ENCODE measurements at places on chromosomes 13 and 19.

DNA sequence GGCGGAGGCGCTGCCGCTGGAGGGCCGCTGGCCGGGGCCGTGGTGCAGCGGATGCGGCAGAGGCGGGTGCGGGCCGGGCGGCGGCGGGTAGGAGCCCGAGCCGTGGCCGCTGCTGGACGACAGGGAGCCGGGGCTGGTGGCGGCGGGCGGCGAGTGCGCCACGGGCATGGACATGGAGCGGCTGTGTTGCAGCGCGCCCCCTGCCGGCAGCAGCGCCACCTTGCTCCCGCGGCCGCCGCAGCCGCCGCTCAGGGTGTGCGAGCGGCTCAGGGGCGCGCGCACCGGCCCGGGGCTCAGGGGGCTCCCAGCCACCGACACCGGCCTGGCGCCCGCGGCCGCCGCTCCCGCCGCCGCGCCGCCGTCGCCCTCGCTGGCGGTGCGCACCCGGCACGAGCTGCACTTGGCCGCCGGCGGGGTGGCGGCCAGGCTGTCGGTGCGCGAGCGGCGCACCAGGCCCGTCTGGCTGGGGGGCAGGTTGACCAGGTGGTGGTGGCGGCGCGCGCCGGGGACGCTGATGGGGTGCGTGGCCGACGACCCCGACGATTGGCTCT, 1.7 kb downstream of the IRS2 start:
- peak; percentile 86 for DNase-seq

- DNase-seq: no peak
Measured at GRCh38 chr13:101514695-101515275, 62.3 kb downstream of the ITGBL1 start.

- DNase-seq: no peak
Measured at GRCh38 chr19:35608251-35608650, 4.3 kb upstream of the HAUS5 start.

GRCh38 chr13:43831088-43831487, 44.3 kb upstream of the ENOX1 start:
- no peak for DNase-seq

DNA sequence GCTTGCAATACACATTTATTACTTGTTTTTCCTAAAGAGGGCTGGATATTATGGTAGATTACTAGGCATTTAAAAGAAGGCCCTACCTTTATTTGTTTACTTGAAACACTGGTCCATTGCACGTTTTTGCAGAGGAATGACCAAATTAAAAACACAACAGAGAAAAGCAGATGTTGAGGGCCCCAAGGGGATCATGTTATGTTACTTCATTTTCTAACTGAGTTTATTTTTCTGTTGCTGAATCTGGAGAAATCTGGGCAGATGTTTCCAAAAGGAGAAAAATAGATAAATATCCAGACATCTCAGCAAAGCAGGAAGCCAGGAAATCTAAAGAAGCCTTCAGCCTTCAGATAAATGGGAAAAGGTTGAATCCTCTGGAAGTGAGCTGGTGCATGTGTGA, 353.0 kb downstream of the NDFIP2 start:
- no peak for DNase-seq

DNA sequence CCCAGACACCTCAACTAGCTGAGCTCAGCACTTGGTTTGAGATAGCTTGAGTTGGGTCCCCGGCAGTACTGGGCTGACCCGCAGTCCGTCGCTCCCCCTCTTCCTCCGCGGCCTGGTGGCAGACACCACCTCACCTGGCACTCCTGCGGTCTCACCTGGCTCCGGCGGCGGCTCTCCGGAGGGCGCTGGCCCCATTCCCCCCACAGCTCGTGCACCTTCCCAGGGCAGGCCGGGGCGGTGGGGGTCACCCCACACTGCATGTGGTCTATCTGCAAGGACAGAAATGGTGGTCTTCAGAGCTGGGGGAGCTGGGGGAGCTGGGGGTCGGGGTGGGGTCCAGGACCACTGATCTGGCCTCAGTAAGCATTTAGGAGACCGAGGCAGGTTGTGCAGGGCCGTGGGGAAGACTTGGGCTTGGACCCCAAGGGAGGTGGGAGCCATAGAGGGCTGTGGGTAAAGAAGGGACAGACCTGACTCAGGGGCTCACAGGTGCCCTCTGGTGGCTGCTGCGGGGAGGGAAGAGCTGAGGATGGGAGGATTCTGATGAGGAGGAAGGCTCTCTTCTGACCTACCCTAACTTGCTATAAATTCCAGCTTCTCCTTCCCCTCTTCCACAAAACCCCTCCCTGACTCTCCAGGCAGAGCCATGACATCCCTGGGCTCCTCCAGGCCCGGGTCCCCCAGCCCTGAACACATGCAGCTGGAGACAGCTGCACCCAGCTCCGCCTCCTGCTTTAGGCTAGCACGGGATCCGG, 6.7 kb upstream of the PLIN4 start:
- peak; percentile 82 for DNase-seq

GRCh38 chr13:112962396-112962795, 6.6 kb upstream of the MCF2L start:
- DNase-seq: no peak

DNA sequence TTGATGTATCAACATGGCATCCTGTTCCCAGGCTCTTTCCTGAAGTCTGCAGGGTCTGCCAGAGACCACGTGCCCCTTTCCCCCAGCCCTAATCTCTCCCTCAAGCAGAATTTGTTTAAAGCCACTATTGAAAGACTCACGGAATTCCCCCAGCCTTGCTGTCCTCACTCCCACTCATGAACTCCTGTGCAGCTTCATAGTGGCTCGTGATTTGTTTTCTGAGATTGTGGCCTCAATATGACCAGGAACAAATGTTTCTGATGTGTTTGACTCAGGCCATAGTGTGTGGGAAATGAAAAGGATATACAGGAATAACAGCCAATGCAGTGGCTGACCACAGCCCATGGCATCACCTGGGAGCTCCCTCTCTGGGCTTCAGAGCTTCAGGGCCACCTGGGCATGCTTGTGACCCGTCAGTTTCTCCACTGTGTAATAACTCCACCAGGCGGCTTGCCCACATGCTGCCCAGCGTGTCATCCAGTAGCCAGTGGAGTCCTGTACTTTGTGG, 8.1 kb upstream of the SERPINE3 start:
- DNase-seq: no peak

DNA sequence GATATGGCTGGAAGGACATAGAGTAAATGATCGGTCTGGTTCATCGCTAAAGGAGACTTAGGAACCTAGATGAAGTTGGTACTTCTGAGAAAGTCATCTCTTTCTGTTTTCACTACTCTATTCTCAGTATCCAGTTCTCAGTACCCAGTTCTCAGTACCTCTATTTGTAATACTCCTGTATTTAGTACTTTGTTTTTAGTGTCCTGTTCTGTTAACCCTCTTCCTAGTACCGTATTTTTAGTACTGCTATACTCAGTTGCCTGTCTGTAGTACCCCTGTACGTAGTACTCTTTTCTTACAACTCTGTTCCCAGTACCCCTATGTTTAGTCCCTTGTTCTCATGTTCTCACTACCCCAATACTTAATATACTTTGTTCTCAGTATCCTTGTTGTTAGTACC, 1.2 kb downstream of the RFXAP start:
- DNase-seq: no peak

- DNase-seq: no peak
Measured at GRCh38 chr13:36323951-36324566, 22.1 kb downstream of the SPART start.

DNA sequence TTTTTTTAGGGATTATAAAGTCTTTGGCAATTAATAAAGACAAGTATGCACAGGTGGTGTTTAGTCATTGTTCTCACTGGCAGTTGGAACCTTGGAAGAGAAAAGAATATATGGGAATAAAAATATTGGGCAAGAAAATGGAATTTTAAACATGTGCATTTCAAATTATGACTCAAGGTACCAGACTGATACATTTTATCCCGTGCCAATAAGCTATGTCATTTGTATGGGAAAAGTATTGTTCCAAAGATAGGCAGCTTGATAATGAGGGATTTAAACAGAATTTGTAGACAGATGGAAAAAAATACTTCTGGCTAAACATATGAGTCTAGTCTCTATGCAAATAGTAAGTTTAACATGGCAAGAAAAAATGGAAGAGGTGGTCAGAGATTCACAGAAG, 169.5 kb upstream of the UFM1 start:
- DNase-seq: no peak

- DNase-seq: no peak
Measured at GRCh38 chr13:23320926-23321534, 112.5 kb downstream of the SACS start.

GRCh38 chr19:53365899-53366493, 491 bp downstream of the ZNF525 start:
- no peak for DNase-seq

GRCh38 chr19:34490141-34490766, 8.7 kb downstream of the WTIP start:
- DNase-seq: no peak

- no peak for DNase-seq
Measured at GRCh38 chr19:3800996-3801395, 14.8 kb upstream of the MATK start.

- no peak for DNase-seq
Measured at GRCh38 chr19:558770-559439, 13.5 kb upstream of the BSG start.

DNA sequence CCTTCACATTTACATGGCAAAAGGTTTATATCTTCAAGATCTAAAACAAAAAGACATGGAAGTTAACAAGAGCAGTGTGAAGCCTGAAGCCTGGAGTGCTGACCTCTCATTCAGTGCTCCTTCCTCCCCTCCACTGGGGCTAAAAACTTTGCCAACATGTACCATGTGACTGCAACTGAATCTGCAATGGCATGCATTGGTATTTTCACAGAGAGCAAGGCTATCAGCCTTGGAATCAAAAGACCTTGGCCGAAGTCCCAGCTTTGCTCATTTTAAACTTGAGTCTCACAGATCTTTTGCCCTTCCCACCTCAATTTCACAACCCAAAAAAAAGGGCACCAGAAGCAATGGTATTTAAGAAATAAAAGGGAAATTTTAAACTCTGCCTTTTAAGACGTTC, 325.1 kb downstream of the DCT start:
- DNase-seq: no peak

- peak; percentile 66 for DNase-seq
Measured at GRCh38 chr19:2887391-2887914, 13.3 kb upstream of the ZNF57 start.

- peak; percentile 47 for DNase-seq
Measured at GRCh38 chr19:48206397-48207093, 36.1 kb downstream of the ZSWIM9 start.

- peak; percentile 74 for DNase-seq
Measured at GRCh38 chr19:17719730-17720400, 585 bp downstream of the MAP1S start.

DNA sequence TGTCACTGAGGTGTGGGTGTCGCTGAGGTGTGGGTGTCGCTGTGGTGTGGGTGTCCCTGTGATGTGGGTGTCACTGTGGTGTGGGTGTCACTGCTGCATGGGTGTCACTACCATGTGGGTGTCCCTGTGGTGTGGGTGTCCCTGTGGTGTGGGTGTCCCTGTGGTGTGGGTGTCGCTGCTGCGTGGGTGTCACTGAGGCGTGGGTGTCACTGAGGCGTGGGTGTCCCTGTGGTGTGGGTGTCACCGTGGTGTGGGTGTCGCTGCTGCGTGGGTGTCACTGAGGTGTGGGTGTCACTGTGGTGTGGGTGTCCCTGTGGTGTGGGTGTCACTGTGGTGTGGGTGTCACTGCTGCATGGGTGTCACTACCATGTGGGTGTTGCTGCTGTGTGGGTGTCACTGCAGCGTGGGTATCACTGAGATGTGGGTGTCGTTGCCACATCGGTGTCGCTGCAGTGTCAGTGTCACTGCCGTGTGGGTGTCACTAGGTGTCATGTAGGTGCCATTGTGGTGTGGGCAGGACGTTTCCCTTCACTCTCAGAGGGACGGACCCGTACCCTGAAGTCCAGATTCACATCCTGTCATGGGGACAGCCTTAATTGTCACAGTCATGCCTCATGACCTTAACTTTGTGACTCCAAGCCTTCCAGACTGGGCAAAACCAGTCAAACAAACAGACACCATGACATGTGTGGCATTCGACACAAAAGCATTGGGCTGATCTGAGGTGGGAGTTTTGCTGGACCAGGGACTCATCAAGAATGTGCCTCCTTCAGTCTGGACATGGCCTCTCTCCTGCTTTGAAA, 12.7 kb upstream of the GAS6 start:
- peak; percentile 52 for DNase-seq

DNA sequence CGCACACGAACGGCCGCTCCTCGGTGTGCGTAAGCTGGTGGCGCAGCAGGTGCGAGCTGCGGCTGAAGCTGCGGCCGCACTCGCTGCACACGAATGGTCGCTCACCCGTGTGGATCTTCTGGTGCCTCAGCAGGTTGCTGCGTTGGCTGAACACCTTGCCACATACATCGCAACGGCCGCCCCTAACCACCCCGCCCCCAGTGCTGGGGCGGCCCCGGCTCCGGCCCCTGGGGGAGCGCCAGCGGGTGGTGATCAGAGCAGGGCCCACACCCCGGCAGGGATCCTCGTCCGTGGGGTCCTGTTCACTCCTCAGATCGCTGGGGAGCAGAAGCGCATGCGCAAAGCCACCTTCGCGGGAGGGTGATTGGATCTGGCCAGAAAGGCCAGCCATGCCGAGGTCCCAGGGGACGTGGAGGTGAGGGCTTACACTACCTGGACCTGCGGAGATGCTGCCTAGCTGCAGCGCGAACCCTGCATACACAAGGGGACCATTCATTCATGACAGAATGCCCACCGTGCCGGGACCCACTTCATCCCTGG, 4.7 kb upstream of the UBE2M start:
- no peak for DNase-seq

DNA sequence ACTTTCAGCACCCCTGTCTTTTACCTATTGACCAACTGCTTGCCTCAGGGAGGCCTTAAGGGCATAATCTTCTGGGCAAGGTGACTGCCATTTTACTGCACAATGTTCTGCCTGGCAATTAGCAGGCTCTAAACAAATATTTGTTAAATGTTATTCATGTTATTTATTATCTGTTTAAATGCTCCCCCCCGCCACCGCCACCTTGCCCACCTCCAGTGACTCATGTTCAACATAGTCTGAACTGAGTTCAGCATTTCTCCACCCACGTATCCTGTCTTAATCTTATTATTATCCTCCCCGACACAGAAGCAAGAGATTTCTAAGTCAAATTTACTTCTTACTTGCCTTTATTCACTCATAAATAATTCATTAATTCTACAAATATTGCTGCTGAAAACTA, 144.8 kb downstream of the LIG4 start:
- no peak for DNase-seq

DNA sequence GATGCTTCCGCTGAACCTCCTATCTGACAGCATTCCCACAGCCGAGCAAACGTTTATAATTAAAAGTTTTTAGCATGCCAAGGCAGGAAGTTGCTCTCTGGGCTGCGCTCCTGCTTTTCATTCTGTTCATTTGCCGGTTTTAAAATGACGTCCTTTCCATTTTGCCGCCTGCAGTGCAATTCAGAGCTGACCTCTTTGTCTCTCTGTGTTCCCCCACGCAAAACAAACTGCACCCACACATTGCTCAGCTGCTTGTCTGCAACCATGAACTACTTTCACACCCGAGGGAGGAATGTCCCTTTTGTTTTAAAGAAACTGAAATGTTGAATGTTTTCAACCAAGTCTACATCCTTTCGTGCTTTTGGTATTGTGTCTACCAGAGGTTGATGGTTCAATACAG, 416.5 kb downstream of the EFNB2 start:
- DNase-seq: no peak

- no peak for DNase-seq
Measured at GRCh38 chr13:111213964-111214726, 99.0 kb downstream of the ARHGEF7 start.
